ENCODE measurements at places on chromosomes 12 and 14.

DNA sequence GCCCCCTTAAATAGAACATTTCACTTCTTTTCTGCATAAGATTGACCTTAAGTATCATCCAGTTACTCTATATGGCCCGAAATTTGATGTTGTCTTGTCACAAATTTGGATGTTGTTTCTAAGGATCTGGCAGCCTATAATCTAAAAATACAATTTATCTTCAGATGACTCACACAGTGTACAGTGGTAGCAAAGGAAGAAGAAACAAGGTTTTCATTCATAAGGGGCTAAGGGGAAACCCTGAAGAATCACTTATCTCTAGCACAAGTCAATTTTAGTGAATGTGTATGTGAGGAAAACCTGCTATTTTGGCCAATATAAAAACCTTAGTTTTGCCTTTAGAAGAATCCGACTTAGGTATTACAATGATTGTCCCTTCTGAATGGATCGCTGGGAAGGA is 606.3 kb upstream of the LRFN5 start:
- no peak for DNase-seq

DNA sequence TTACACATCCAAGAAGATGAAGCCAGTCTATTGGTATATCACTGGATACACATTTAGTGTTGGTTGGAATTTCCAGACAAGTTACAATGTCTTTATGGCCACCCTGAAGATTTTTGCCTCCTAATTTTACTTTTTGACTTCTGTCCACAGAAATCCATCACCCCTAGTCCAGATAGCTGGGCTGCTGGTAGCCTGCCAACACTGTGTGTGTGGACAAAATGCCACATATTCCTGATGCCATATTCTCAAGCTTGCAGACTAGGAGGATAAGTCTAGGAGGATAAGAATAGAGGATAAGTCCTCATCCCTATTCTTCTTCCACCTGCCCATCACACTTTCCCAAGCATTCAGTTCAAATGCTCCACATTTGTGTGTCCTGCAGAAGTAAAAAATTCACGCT is 4.6 kb downstream of the ESR2 start:
- no peak for DNase-seq

GRCh38 chr12:93741659-93742109 is 64.5 kb downstream of the CRADD start:
- DNase-seq: no peak

DNA sequence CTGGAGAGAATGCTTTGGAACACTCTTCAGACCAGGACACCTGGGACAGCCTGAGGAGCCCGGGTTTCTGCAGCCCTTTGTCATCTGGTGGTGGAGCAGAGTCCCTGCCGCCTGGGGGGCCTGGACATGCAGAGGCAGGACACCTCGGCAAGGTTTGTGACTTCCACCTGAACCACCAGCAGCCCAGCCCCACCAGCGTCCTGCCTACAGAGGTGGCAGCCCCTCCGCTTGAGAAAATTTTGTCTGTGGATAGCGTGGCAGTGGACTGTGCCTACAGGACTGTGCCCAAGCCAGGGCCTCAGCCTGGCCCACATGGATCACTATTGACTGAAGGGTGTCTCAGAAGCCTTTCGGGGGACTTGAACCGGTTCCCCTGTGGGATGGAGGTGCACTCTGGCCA is 21.1 kb downstream of the CINP start:
- DNase-seq: no peak

- DNase-seq: no peak
Measured at GRCh38 chr12:122847921-122848421, 12.7 kb downstream of the HIP1R start.
